ENCODE measurements at places on chromosomes 5 and 9. TPM values are rescaled to one million over a fixed set of nuclear protein-coding genes. Genes with fewer than 3 reads are reported as not detected.

Gene PDE6A
- total RNA-seq, result not detected

Gene PIP5K1B
- 2.7 TPM for total RNA-seq

Gene CCNO
- total RNA-seq, result 0.42 TPM

Gene HRH2
- 6.9 TPM for total RNA-seq

Gene NMUR2
- not detected for total RNA-seq

Gene RPL7A
- total RNA-seq, result 1,287 TPM

Gene ST6GALNAC4
- 27.7 TPM for total RNA-seq

GRCh38 chr5:2240118-2240904 lies 357.6 kb upstream of the IRX4 start:
- no peak for DNase-seq

- peak; percentile 43 for DNase-seq
Observed at GRCh38 chr9:124513376-124513994, 6.3 kb upstream of the NR5A1 start.

DNA sequence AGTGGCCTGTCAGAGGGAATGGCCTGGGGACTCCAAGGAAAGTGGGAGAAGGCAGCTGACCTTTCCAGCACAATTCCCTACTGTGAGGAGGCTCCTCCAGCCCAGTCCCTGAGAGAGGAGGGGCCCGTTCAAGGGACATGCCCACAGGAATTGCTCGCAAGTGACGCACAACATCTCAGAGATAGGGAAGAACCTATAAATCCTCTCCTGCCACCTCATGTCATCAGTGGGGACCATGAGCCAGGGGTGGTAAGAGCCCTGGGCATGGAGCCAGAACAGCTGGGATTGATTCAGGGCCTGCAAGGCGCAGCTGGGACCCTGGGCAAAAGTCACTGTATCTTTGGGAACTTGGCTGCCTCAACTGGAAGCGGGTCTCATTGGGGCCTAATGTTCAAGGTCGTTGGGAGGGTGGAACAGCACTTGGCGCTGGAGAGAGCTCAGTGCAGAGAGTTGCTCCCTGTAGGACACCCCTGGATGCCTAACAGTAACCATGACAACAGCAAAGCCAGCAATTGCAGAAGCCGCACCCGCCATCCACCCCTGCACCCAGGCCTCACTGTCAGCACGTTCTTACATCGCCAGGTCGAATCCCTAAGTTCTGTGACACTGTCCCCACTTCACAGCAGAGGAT lies 41.3 kb upstream of the ORM1 start:
- DNase-seq, result peak; percentile 79

DNA sequence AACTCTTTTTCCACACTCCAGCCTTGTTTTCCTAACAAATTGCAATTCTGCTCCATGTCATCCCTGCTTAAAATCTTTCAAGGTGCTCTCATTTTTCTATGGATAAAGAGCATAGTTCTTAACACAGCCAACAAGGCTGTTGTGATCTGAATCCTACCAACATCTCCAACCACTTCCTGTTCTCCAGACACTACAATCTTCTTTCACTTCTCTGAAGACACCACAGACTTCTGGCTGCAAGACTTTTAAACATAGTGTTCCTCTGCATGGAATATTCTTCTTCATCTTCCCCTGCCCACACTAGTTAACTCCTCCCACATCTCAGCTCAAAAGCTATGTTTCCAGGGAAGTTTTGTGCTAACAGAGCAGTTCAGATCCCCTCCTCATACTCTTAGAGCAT lies 404.8 kb downstream of the MAN2A1 start:
- DNase-seq, result no peak

GRCh38 chr5:122030251-122030650 lies 47.8 kb downstream of the LOX start:
- no peak for DNase-seq

DNA sequence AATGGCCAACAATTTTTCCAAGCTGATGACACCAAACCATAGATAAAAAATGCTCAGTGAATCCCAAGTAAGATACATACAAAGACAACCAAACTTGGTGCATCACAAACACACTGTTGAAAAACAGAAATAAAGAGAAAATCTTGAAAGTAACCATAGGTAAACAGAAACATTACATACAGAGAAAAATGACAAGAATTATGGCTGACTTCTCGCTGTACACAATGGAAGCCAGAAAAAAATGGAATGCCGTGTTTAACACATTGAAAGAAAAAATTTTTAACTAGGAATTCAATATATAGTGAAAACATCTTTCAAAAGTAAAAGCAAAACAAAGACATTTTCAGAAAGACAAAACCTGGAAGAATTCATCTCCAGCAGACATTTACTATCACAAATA lies 20.6 kb downstream of the DAP start:
- DNase-seq, result no peak

DNA sequence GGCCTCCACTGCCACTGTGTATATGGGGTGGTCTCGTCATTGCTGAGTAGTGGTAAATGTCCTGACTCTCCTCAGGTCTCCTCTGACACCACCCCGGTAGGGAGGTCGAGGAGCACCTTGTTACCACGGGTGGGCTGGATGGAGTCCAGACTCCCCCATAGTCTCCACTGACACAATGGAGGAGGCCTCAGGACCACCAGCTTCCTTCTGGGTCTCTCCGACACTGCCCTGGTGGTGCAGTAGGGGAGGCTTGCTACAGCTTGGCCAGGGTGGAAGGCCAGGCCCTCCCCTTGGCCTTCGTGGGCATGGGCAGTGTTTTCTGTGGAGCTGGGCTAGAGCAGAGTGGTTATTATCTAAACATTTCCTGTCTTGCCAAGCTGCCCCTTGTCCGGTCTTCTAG lies 15.4 kb upstream of the SH3PXD2B start:
- peak; percentile 53 for DNase-seq

DNA sequence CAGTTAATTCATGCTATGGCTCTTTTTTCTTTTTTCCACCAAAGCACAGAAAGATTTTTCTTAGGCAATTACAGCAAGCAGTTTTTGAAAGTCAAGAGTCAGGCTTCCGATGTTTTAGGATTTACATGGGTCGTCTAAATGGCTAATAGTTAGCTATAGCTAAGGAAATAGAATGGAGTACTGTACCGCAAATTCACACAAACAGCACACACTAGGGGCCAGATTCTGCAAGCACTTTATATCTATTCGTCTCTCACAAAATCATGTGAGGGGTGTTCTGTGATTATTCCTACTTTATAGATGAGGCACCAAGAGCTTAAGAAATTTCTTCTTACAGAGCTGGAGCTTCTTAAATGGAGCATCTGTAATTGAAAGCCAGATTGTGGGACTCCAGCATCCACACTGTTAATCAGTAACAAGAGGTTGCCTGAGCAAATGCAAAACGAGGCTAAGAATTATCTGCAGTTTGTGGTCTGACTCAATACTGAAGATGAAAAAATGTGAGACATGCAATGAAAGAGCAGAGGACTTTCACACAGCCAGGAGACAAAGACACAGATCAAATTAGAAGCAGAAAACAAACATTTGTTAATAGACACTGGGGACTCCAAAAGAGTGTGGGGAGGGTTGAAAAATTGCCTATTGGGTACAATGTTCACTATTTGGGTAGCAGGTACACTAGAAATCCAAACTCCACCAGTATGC lies 62.7 kb upstream of the CTXN3 start:
- DNase-seq, result no peak

DNA sequence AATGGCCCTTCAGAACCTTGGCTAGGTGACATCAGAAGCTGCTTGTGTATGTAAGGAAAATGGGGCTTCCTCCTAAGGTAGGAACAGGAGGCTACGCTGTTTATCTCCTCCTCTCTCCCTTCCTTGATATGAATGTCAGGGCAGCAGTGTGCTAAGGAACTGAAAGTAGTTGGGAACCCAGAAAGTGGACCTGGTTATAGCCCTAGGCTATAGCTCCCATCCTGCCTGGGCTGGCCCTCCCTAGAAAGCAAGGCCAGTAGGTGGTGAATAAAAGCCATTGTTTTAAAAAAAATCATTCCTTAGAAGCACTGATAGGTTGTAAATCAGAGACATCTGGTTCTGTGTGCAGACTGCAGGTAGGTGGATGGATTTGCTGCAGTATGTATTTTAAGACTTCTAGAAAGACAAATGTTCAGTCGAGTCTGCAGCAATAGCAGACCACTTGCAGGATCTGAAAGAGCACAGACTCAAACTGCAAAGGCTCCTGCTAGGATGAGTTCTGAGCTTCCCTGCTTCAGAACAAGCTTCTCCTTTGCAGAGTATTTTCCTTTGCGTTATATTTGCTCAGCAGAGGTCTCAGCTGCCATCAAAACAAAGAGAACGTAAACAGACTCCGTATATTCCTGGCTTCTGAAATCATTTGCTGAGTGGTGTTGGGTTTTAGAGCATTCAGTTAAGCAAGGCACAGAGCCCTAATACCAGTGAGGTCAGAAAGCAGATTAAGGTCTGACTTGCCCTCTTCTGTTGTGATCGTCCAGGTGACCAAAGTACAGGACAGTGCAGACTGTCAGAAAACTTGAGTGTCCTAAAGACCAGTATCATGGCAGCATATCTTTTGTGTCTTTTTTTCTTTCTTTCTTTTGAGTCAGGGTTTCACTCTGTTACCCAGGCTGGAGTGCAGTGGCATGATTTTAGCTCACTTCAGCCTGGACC lies 20.1 kb upstream of the CFAP157 start:
- no peak for DNase-seq

DNA sequence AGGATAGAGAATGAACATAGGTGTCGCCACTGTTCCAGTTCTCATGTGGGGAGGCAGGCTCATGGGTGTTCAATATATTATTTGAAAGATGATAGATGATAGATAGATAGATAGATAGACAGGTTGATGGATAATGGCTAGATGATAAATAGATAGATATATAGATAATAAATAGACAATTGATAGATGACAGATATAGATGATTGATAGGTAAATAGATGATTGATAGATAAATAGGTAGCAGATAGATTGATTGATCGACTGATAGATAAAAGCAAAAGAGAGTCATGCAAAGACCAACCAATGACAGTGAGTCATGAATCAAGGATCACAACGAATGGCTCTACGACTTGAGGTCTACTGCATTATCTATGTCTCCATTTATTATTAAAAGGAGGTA lies 30.4 kb downstream of the SPARC start:
- DNase-seq, result no peak

- DNase-seq, result no peak
Observed at GRCh38 chr9:1513105-1513504, 462.9 kb downstream of the DMRT2 start.
